ENCODE measurements at places on chromosomes 1 and 21.
A peak's percentile ranks its signal among the peaks of the same experiment; 100 is the strongest.

GRCh38 chr1:38283696-38284470, 237.3 kb upstream of the POU3F1 start:
- no peak for DNase-seq

DNA sequence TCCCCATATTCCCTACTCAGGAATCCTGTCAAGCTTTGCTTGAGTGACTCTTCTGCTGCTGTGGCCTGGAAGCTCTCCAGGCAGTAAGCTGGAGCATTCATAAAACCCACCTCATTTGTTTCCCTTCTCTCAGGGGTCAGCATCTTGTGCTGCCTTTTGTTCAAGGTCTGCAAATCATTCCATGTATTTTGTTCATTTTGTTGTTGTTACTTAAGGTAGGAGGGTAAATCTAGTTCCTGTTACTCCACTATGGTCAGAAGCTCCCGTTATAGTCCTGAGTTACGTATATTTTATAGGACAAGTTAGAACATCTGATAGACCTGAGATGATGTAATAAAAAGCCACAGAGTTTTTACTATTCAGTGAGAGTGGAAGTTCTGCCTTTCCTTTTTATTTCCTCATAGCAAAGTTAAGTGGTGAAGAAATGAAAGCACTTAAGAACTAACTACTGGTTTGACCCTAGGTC, 9.9 kb downstream of the SYNJ1 start:
- no peak for DNase-seq

DNA sequence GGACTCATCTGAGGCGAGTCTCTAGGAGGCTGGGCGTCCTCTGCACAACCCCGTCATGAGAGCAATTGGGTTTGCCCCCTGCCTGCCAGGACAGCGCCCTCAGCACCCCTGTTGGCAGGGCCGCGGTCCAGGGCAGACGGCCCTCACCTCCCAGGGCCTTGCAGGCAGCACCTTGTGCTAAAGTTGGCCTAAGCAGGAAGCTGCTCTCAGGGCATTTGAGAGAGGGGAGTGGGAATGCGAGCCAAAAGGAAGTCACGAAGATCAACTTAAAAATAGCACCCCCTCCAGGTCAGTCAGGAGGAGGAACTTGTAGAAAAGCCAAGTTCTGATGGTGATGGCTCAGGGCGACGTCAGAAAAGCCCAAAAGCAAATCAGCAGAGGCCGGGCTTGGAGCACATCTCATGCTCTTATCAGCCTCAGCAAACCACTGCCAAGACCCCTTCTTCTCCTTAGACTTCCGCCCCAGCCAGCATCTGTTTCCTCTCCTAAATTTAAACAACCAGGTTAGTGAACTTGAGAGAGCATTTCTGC, 12.6 kb upstream of the ADORA3 start:
- no peak for DNase-seq

DNA sequence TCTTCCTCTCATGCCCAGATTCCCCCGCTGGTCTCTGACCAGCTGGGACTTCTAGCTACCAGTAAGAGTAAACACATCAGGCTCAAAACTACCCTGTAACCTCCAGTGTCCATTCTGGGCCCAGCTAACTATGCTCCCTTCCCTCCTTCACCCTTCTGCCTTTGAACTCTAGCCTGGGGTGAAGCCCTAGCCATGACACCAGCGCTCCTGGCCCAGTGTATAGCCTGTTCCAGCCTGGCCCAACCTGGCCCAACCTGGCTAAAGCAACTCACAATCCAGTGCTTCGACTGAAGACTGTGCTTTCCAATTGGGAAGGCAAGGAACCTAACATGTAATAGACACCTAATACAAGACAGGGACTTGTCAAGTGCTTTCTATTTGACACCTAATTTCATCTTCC, 27.6 kb downstream of the CSMD2 start:
- no peak for DNase-seq

DNA sequence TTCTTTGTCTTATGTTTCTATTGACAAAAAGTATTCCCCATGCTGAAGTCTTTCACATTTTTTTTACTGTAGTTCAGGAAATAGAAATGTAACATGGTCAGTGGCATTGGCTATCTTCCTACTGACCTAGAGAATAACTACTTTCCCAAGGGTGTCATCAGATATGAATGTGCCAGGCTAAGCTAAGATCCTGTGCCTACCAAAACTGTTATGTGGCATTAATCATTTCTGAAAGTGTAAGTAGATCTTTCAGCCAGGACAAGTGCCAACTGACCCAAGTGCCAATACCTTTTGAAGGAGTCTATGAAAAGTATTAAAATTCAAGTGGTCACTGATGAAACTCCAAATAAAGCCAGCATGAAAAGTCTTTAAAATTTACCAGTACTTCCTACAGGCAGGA, 165.3 kb downstream of the TNFSF18 start:
- DNase-seq: no peak

- no peak for DNase-seq
Measured at GRCh38 chr1:169043823-169044222, 62.7 kb upstream of the ATP1B1 start.

GRCh38 chr1:247639381-247639981, 34.1 kb downstream of the OR2G3 start:
- peak; percentile 7 for DNase-seq

GRCh38 chr1:17635276-17635675, 95.8 kb downstream of the ARHGEF10L start:
- DNase-seq: no peak

- DNase-seq: peak; percentile 90
Measured at GRCh38 chr1:221829327-221830015, 87.6 kb upstream of the DUSP10 start.

DNA sequence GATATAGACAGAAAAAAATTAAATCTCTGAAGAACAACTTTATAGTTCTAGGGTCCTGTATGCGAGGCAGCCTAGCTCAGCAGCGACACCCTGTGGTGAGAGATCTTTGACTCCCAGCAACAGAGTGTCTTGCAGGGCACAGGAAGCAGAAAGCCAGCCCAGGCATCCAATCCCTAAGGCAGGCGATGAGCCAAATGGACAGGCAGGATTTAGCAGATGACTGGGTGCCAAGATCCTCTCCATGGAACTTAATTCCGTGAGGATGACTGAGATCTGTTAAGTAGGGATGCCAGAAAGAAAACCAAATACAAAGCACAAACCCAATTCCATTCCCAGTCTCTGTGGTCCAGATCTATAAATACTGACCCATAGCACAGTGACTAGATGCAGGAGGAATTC, 38.8 kb downstream of the HLCS start:
- DNase-seq: peak; percentile 32

DNA sequence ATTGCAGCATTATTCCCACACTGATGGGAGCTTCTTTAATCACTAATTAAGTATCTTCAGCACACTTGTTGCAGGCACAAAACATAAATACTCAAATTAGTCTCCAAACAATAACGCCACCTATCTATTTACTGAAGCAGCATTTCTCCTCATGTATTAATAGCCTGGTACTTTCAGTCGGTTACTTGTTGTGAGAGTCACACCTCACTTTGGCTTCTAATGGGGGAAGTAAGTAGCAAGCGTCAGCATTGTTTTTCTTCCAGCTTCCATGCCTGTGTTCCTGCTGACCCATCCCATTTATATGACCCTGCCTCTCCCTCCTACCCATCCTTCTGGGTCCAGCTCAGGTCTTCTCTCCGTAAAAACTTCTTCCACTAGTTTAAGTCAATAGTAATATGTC, 31.9 kb upstream of the DENND1B start:
- no peak for DNase-seq

DNA sequence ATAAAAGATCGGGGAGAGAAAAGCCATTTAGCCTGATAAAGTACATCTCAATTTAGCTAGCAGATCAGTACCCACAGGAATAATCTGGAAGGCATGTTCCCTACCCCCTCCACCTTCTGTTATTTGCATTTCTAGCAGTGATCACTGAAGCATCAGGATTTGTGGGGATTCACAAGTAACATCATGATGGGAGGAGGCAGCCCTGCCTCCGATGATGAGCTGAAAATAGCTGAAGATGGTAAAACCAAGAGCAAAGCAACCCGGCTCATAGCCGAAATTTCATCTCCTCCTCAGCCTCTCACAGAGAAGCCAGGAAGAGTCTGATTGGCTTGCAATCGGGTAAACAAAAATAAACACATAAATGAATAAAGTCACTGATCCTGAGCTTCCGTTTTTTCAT, 2.4 kb downstream of the CCSAP start:
- no peak for DNase-seq

DNA sequence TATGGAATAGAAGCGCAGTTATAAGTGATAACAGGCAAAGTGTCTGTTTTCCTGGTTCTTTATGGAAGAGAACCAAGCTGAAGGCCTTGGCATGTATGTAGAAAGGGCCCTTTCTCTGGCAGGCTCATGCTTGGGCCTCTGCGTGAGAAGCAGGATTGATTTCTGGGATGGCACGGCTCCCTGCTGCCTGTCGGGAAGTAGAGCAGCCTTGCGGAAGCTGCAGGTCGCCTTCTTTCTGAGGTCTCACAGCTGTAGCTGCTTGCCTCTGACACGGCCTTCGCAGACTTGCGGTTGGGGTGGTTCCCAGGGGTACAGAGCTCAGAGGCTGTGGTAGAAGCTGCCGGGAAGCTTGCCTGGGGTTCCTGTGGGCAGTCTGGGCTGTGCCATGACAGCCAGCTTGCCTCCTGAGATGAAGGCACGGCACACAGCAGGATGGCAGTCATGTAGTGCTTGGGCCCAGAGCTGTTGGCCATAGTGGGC, 39.4 kb downstream of the TRAPPC10 start:
- DNase-seq: no peak

DNA sequence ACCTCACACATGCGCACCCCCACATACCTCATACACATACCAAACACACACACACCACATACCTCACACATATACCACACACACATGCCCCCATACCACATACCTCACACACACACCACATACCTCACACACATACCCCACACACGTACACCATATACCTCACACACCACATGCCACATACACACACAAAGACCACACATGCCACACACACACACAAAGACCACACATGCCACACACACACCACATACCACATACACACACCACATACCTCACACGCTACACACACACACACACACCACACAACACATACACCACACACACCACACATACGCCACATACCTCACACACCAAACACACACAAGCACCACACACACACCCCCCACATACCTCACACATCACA, 30.0 kb downstream of the HIVEP3 start:
- DNase-seq: no peak

DNA sequence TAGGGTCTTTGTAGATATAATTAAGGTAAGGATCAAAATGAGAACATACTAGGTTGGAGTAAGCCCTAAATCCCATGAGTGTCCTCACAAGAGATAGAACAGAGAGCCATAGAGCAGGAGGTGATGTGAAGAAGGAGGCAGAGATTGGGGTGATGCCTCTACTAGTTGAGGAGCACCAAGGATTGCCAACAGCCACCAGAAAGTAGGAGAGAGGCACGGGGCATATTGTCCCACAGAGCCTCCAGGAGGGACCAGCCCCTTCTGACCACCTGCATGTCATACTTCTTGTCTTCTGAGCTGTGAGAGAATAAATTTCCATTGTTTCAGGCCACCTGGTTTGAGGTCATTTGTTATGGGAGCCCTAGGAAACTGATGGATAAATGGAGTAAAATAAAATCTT, 363.3 kb downstream of the RPS6KC1 start:
- DNase-seq: no peak

DNA sequence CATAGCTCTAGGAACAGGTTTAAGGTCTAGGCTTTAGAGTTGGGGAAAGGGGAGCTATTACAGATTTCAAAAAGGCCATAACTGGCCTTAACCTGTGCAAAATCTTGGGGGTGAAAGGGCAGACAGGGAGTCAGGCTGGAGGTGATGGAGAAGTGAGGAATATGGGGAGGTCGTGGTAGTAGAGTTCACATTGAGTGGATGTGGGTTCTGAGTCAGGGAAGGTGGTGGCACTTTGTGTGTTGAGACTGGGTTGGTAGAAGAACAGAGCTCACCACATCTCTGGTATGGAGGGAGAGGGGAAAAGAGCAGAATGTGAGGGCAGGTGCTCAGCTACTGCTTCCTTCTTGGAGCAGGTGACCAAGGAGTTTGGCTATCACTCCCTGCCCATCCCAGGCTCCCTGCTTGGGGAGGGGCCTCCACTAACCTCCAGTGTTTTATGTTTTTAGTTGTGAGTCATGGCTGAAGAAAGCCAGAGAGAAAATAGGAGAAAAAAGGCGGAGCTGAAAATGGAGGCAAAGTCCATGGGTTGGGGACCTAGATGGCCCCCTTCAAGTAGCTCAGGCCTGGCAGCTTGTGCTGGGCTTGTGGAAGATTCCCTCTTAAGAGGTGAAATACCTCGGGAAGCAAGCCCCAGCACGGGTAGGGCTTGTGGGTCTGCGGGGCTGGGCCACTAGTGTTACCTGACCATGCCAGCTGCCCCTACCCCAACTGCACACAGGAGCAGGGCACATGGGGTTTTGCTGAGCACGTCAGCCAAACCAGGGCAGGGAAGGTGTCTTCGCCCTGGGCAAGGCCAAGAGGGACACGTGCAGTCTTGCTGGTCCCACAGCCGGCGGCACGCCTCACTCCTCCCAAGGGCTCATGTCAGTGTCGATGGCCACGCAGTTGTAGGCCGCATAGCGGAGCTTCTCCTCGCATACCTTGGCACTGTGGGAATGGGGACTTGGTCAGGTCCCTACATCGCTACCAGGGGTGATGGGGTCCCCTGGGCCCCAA, 8.2 kb downstream of the HECTD3 start:
- DNase-seq: no peak

DNA sequence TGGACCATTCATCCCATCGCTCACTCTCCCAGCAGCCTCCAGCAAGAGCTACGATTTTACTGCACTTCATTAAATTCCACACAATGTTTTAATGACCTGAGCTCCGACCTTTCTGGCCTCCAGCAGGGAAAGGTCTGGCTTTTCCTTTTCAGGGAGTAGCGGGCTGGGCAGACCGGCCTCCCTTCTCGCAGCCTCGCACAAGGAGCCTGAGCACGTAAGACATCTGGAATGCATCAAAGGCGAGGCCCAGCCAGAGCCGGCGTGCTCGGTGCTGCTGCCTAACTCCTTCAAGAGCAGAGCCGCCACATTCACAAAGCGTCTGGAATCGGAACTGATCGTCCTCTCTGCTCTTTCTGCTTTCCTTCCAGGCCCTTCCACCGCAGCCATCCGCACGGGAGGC, 32.5 kb upstream of the FHAD1 start:
- no peak for DNase-seq

DNA sequence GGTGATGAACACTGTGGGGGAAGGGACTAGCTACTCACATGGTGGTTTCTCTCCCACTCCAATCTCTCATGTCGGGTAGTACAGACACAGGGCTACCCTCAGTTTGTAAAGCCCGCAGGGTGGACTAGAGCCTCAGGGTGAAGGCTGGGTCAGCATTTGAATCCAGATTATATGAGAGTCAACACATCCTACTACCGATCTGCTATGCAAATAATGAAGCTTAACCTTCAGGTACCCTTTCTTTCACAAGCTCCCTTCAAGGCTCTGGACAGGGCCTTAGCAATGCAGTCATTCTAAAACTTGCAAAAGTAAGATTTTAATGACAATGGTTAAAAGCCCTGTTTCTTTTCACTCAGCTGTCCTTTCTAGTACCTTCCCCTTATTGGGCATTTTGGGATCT, 5.5 kb upstream of the ZBED6 start:
- no peak for DNase-seq

Measured in kidney epithelial cell (primary cell).